ENCODE measurements at places on chromosomes 4 and X.

GRCh38 chr4:27154706-27155105, 294.1 kb downstream of the STIM2 start:
- no peak for DNase-seq

- DNase-seq, result peak; percentile 92
These were observed 1.6 kb downstream of the TRPC3 start for GRCh38 chr4:121950212-121950679.

DNA sequence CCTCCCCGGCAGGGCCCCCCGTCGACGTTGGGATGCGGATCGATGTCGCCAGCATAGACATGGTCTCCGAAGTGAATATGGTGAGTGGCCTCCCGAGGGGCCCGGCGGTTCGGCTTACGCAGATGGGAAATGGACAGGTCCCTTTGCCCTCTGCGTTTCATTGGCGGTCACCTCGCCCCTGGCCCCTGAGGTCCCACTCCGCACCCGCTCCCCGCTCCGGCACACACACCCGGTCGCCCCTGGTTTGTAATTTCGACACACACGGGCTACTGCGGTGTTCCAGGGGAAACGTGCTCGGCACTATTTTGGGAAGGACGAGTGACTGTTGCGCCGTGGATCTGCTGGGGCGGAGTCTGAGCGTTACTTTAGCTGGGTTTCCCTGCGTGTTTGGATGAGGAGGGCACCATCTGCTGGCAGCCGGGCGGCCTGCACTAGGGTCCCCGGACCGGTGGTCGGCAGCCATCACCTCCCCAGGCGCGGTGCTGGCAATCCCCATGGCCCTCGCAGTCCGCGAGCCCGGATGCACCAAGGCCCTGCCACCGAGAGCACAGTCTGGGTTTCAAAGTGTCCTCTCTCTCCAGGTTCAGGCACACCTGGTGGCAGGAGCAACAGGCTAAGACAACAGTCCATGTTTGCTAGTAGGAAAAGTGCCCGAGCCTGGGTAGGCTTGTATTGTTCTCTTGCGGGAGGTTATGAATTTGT, 1.2 kb downstream of the GABRB1 start:
- DNase-seq, result peak; percentile 59

DNA sequence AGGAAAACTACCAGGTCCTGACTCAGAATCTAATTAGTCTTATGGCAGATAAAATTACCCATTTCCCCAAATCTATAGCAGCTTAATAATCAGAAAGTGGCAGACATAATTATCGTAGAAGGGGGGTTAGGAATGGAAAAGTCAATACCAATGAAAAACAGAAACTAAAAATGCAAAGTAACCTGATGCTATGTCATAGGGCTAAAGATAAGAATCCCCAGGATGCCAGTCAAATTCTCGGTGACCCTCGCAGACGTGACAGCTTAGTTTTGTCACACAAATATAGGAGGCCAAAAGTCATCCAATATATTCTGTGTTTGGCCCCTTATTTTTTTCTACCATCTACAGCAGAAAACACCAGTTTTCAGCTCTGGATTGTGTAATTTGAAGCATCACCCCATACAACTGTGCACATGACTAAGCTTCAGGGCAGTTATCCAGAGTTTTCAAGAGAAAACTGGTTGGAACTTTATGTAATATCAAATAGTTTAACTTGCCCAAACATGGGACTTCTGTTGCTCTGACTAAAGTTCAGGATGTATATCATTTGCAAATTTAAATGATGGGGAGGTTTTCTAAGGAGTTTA, 30.9 kb downstream of the RASSF6 start:
- no peak for DNase-seq

- no peak for DNase-seq
These were observed 229.5 kb downstream of the AFAP1 start for GRCh38 chr4:7710126-7710525.

- no peak for DNase-seq
These were observed 129.7 kb upstream of the PRPS2 start for GRCh38 chrX:12661464-12661863.

DNA sequence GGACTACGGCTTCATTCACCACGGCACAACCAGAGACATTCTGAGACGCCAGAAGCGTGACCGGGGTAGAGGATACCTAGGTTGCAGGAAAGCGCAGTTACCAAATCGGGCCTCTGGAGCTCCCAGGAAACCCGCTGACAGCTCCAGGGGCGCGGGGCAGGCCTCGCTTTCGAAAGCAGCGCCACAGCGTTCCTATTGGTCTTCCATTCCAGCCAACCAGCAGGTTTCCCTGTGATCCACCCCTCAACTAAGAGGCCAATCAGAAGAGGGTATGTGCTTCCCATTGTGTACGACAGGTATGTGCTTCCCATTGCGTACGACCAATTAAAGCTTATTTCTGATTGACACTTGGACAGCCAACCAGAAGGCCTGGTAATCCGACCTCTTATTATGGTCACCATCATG, 14.9 kb downstream of the SNX12 start:
- no peak for DNase-seq

DNA sequence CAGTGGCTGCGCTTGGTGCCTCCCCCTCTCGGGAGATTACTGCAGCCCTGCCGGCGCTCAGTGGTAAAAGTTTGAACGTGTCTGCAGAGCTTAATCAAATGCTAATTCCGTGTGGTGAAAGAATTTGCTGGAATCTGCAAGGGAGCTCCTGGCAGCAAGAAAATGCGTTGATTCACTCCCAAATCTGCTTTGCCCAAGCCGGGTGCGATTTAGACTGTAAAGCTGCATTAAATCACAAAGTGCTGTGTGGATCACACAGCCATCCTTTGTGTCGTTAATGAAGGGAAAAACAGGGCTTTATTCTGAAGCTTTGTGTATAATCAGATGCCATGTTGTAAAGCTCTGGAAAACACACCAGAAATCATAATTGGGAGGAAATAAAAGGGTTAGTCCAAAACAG, 444.1 kb downstream of the BCOR start:
- DNase-seq, result no peak

DNA sequence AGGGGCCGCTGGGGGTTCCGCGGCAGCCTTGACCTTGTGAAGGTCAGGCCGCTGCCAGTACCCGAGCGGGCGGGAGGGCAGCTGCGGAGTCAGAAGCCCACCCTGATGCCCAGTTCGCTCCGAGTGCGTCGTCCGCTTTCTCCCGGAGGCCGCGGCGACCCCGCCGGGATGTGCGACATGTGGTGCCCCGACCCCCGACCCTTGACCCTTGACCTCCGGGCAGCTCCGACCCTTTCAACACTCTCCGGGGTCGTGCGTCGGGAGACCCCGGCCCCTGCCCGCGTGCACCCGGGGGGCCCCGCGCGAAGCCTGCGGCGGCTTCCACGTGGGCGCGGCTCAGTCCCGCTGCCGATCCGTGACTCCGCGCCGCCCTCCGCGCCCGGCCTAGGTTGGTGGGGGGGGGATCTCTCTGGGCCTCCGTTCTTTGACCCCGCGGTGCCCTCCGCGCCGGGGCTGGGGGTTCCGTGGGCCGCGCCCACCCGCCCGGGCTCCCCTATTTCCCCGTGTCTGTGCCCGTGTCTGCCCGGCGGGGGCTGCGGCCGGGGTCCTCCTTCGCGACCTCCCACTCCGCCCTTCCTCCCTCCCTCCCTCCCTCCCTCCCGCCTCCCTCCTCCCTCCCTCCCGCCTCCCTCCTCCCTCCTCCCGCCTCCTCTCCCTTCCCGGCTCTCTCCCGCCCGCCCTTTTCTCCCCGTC, 609 bp upstream of the SLC25A6 start:
- DNase-seq, result no peak

DNA sequence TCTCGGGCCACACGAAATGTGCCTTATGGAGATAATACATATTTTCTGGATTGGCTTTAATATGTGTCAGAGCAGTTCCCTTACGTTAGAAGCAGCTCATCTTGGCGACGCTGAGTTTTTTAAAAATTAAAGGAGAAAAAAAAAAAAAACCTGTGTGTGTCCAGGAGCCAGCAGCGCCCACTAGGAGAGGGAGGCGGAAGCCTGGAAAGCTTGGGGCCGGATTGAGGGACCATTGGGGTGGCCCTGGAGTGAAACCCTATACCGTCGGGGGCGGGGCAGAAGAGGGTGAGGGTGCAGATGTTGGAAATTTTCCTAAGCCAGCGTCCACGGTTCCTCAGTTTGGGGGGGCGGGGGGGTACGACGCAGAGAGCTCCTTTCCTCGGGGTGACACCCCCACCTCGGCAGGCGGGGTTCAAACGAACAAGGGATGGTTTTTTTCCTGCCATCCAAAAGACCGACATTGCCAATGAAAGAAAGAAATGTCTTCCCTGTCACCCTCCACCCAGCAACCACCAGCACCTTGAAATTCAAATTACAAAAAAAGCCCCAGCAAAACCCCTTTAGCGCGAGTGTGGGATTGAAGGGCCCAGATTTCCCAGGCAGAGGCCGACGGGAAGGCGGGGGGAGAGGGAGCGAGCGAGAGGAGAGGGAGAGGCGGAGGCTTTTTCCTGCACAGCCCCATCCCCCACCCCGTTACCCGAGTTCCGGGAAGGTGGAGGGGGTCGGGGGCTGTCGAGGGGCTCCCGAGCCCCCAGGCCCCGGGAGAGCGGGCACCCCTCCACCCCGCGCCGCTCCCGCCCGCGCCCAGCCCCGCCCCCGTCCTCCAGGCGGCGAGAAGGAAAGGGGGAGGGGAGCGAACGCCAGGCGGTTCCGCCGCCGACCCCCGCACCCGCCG, 859 bp downstream of the SMARCA1 start:
- peak; percentile 75 for DNase-seq

DNA sequence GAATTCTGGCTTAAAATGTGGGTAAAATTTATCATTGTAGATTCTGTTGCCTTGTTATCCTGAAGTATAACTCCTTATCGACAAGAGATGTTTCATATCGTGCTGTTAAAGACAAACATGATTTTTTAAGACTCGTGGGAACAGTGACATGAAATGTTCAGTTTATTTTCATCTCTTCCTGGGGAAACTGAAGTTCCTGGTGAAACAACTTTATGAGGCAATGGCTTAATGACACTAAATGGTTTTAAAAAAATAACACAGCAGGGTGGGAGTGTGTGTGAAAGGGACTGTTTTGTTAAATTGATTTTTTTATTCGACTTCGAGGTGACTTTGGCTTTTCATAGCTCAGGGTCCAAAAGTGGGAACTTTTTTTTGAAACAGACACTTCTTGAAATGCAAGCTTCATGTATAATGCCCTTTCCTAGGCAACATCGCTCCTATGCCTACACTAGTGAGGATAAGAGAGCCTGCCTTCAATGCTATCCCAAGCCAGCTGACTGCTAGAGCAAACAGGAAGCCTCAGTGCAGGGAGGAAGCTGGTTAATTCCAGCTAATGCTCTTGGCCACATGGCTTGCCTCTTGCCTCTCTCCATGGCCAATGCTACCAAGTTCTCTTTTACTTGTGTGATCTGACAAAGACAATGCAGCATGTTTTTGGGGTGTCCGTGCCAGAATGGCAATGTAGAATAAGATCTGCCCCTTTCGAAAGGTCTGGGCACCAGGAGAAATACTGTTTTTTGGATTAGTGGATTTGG, 80.9 kb upstream of the PLAC1 start:
- DNase-seq, result no peak

GRCh38 chr4:174214101-174214878, 69.2 kb downstream of the FBXO8 start:
- DNase-seq, result no peak

- DNase-seq, result no peak
These were observed 7.0 kb upstream of the SYNPO2 start for GRCh38 chr4:118881512-118882146.

GRCh38 chr4:161869511-161869910, 294.3 kb downstream of the FSTL5 start:
- DNase-seq, result no peak

DNA sequence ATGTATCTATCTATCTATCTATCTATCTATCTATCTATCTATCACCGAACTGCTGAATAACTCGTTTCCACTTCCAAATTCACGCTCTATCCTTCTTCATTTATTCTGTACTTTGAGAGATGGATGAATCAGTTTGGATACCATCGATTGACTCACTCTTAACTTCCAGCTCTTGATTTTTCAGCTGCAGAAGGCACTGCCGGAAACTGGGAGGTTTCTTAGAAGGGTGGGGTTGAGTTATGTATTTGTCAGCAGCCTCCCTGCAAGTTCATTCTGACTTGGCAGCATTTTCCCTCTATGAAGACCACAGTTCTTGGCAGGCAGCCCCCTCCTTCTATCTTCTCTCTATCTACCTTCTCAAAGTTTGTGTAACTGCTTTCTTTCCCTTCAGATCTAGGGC, 112.0 kb upstream of the MAGEB18 start:
- no peak for DNase-seq

- DNase-seq, result no peak
These were observed 82.0 kb upstream of the CLDN34 start for GRCh38 chrX:9885150-9885549.

GRCh38 chrX:50700921-50701320, 113.1 kb downstream of the SHROOM4 start:
- DNase-seq, result no peak

DNA sequence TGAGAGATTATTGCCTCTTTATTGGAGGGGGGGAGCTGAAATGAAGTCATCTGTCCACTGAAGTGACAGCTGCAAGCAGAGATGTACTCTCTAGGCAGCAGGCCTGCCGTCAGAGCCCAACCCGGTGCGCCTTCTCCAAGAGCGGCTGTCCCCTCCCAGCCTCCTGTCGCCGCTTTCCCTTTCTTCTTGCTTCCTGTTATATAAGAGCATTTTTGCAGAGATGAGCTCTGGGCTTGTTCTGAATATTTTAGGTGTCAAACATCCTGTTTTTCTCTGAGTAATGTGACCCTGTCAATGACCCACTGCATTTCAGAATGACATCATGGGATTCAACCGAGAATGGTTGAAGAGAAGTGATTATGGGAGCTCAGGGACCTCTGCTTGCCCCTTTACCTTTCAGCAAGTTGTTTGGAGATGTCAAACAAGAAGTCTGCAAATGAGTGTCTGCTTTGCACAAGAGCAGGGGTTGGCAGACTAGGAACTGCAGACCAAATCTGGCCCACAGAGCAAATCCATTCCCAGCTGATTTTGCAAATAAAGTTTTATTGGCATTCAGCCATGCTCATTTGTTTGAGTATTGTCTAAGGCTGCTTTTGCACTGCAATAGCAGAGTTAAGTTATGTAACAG, 79.9 kb downstream of the SLC9A6 start:
- peak; percentile 62 for DNase-seq

DNA sequence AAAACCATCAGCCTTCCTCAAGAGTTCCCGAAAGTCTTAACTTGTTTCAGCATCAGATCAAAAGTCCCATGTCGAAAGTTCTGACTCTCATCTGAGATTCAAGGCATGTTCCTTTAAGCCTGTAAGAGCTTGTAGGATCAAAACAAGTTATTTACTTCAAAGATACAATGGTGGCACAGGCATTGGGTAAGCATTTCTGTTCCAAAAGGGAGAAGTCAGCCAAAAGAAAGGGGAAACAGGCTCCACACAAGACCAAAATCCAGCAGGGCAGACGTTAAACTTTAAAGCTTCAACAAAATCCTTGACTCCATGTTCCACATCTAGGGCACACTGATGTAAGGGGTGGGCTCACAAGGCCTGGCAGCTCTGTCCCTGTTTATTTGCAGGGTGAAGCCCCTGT, 91.7 kb downstream of the FHDC1 start:
- DNase-seq, result no peak

GRCh38 chrX:29545878-29546277, 669.5 kb upstream of the MAGEB2 start:
- no peak for DNase-seq
